Stimulated activated CD8-positive, alpha-beta memory T cell treated with anti-CD3 and anti-CD28 coated beads, Interleukin-15, amount 100 ng/mL, for 4 hours (primary cell): ENCODE measurements at places on chromosomes 12 and 14.

DNA sequence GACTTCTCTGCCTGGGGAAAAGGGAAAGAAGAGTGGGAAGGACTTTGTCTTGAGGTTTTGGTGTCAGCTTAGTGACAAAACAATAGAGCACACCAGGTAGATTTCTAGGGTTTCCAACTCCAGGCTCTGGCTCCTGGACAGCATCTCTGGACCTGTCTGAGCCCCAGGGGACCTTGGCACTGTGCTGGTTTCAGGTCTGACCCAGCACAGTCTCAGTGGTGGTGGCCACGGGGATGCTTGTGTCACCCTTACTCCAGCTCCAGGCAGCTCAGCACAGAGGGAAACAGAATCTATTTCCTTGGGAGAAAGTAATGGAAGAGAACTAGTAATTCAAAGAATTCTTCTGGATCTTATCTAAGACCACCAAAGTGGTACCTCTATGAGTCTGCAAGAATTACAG lies 11.1 kb upstream of the CKAP4 start:
- DNase-seq, result no peak

DNA sequence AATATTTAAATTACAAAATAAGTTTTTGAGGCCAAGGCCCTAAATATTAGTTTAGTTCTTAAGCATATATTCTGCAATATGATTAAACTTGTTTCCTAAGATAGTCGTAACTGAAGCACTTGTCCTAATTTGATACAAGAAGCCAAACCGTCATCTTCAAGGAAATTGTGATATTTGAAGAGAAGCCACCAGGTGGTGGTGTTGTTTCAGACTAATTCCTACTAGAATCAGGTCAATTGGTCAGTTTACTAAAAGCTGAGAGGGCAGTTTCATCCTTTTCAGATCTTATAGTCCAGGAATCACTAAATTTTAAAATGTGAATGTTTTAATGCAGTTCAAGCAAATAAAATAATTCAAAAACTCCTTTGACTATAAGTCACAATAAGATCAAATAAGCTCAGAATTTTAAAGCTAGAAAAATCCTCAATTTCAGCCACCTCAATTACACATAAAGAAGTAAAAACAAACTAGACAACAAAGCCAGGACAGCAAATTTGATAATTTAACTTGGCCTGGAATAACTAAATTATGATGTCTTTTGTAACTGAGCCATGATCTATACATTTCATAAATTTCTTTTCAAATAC lies 7.1 kb upstream of the ARL1 start:
- no peak for DNase-seq

DNA sequence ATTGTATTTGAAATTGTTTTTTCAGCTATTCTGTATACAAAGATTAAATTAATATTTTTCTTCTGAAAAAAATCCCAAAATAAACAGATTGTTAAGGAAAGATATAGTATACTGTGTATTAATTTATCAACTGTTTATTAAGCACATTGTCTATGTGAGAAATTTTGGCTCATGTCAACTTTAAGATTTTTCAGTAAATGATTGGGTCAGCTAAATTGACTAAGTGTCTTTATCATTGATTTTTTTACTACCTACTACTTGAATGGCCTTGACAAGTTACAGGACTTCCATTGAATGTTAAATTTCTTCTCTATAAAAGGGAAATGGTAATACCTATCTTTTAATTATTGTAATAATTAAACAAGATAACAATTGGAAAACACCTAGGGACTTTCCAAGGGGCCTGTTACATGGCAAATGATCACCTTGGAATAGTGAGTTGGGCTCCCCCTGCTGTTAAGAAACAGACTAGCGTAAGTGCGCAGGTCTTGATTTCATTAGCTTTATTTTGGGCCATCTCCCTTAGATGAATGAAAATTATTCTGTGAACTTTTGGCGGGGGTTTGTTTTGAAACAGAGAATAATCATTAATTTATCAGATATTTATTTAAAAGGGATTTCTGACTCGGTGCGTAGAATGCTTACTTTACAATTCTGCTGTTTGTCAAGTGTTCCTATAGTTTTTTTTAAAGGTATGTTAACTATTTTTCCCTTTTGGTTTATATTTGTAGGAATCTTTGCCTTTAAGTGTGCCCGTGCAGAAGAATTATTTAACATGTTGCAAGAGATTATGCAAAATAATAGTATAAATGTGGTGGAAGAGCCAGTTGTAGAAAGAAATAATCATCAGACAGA lies 14.5 kb upstream of the CCT2 start:
- DNase-seq, result no peak

- no peak for DNase-seq
Measured at GRCh38 chr12:3496957-3497356, 6.0 kb downstream of the PRMT8 start.

DNA sequence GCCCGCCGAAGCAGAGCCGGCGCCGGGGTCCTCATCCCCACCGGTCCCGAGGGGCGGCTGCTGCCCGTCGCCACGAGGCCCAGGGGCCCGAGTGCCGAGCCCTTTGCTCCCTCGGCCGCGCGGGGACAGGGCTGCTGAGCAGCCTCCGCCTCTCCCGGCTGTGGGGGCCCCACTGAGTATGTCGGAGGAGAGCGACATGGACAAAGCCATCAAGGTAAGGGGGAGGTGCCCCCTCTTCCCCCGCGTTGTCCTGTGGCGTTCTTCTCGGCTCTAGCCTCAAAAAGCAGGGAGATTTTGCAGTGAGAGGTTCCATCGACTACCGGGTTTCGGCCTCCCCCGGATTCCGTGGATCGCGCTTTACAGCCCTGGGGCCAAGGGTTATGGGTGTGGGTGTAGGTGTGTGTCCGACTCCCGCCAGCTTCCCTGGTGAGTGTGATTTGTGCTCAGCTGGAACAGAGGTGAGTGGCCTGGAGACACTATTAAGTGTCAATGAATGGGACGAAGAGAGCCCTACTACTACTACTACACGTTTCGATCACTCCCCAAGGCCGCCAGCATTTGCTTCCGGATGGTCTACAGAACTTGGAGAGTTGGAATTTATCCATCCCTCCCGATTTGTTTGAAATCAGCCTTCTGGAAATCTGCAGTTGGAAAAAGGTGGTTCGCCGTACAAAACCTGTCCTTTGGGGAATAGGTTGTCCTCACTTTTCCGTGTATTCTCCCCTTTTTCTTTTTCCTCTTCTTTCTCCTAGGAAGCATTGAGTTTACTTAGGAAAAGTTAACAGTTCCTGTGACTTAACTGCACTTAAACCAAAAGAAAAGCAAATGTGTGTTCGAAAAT lies 748 bp downstream of the MAPKAPK5 start:
- DNase-seq, result no peak
